ENCODE measurements at places on chromosomes 16 and 17.
A peak's percentile ranks its signal among the peaks of the same experiment; 100 is the strongest.

DNA sequence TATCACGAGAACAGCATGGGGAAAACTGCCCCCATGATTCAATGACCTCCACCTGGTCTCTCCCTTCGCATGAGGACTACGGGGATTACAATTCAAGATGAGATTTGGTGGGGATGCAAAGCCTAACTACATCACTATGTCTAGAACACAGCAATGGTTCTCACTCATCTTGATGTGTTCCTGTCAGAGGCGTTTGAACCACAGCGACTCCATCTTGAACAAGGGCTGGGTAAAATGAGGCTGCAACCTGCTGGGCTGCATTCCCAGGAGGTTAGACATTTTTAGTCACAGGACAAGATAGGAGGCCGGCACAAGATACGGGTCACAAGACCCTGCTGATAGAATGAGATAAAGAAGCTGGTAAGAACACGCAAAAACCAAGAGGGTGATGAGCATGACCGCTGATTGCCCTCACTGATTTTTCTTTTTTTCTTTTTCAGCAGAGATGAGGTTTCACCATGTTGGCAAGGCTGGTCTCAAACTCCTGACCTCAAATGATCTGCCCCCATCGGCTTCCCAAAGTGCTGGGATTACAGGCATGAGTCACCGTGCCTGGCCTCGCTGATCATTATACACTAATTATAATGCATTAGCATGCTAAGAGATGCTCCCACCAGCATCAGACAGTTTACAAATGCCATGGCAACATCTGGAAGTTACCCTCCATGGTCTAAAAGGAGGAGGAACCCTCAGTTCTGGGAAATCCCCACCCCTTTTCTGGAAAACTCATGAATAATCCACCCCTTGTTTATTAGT is 3.0 kb upstream of the PPY start:
- DNase-seq, result peak; percentile 52

GRCh38 chr17:38738007-38738662 is 8.0 kb downstream of the CISD3 start:
- DNase-seq, result no peak

- DNase-seq, result no peak
Measured at GRCh38 chr17:38549285-38549684, 56.5 kb downstream of the SRCIN1 start.

DNA sequence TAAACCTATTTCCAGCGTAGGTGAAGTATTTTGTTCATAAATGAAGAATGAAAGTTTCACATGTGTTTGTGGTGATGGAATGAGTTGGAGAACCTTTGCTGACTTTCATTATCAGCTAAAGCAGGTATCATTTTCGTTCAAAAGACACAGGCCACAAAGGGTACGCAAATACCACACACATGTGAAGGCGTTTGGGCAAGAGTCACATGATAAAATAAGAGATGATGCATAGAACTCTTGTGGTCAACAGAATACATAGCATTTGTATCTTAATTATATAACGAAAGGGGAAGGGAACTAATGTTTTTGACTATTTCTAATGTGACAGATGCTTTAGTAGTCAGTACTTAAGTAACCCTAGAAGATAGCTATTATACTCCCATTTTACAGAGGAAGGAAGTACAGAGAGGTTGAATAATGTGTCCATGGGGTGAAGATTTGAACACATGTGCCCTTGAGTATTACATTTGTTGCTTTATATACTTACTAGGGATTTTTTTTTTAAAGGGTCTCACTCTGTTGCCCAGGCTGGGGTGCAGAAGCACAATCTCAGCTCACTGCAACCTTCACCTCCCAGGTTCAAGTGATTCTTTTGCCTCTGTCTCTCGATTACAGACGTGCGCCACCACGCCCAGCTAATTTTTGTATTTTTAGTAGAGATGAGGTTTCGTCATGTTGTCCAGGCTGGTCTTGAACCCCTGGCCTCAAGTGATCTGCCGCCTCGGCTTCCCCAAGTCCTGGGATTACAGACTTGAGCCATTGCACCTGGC is 4.8 kb downstream of the RPA1 start:
- DNase-seq, result no peak

GRCh38 chr16:10652730-10653590 is 41.8 kb downstream of the TEKT5 start:
- DNase-seq, result no peak

GRCh38 chr16:46709469-46710005 is 20.1 kb downstream of the ORC6 start:
- no peak for DNase-seq

DNA sequence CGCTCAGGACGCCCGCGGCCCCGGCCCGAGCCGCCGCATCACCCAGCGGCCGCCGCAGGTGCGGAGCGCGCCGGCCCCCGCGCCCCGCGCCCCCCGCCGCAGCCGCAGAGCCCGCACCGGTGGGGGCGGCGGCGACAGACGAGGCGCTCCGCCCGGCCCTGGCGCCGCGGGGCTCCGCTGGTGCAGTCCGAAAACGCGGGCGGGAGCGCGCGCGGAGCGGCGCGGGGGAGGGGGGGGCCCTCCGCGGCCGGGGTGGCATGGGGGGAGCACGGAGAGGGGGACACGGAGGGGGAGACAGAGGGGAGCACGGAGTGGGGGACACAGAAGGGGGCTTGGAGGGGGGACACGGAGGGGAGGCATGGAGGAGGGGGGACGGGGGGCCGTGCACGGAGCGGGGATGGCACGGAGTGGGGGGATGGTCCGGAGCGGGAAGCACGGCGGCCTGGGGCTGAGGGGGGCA is at the start of gene AATK:
TSS of gene AATK (minus strand) at position 189 of the 460 bp plus-strand sequence. CDS start 229 bp downstream, outside the sequence.
- no peak for DNase-seq

DNA sequence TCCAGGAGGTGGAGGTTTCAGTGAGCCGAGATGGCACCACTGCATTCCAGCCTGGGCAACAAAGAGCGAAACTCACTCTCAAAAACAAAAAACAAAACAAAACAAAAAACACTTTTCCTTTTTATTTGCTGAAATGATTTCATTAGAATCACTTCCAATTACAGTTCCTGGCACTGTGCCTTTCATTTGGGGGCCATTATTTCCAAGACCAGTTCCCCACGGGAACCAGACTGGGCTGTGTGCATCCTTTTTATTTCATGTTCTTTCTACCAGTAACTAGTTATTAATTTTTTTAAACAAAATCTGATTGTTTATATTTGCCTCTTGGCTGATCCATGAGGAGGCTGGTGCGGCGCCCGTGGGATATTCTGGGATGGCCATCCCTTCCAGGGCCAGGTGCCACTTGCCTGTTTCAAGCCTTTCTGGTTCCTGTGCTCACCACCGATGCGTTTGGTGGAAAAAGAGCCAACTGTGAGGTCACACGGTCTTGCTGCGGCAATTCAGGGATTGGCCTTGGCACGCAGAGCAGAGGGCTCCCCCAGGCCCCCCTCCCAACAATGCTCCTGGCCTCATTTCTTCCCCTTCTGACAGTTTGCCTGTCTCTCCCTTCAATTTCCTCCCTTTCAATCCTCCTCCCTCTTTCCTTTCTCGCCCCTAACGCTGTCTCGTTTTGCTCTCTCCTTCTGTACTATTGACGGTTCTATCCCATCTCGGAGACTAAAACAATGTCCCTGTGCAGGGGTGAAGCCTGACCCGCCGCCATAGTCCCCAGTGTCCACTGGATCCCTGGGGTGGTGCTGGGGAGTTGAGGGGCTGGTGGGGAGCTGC is 13.4 kb downstream of the UBALD1 start:
- DNase-seq, result peak; percentile 14
